ENCODE measurements at places on chromosomes 3 and 15.
A peak's percentile ranks its signal among the peaks of the same experiment; 100 is the strongest.

DNA sequence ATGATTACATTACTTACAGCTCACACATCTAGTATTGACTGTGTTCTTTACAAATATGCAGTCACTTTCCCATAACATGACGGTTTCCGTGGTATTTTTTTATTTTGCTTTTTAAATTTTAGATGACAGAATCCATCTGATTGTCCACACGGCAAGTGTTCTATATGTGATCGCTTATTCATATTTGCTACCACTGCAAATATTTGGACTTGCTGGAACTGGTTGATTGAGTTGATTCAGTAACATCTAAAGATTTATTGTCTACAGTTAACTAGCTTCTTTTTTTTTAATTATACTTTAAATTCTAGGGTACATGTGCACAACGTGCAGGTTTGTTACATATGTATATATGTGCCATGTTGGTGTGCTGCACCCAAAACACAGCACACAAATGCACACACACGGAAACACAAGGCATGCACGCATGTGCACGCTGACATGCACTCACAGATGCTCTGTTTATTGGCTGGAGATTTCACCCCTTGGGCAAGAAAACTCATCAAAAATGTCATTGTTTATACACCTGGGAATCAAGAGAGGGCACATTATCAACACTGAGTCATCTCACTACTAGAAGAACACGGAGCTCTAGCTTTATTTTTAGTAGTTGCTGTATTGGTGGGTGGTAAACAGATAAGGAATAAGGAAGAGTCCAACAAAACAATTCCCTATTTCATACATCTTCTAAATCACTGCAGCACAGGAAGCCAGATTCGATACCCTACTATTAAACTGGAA is 16.4 kb downstream of the ARRDC4 start:
- no peak for DNase-seq

- DNase-seq: no peak
Observed at GRCh38 chr15:29089731-29090616, 179.6 kb downstream of the NSMCE3 start.

- DNase-seq: no peak
Observed at GRCh38 chr15:69080295-69081248, 66.1 kb downstream of the NOX5 start.

GRCh38 chr3:55166576-55167555 is 239.0 kb upstream of the LRTM1 start:
- DNase-seq: no peak

- peak; percentile 64 for DNase-seq
Observed at GRCh38 chr15:25670025-25670554, 193.0 kb downstream of the ATP10A start.

DNA sequence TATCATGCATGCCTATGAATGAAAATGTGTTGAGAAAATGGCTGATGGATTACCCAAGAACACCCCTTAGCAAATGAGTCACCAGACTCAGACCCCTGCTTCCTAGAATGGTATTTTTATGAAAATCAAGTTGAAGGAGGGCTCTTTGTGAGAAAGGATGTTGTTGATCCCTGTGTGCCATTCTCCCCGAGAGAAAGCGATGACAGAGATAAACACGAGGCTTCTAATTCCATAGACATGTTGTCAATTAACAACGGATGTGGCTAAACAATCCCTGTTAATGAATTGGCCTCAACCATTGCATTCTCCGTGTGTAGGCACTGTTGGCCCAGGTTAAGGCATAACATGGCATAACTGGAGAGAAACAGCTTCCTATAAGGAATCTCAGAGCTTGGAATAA is 5.8 kb upstream of the OXTR start:
- DNase-seq: no peak

Measured in iPS DF 6.9 (cell line).